ENCODE measurements at places on chromosomes 6 and 20. TPM values are rescaled to one million over a fixed set of nuclear protein-coding genes. Genes with fewer than 3 reads are reported as not detected.

GRCh38 chr6:168666170-168666569, 225.2 kb downstream of the SMOC2 start:
- no peaks in the 10 kb centered on the region for H3K36me3 ChIP-seq
- H3K27ac ChIP-seq, result no peak overlapping the region
- H3K27me3 ChIP-seq, result no peaks in the 10 kb centered on the region
- no peak for DNase-seq
- no peak overlapping the region for H3K4me3 ChIP-seq

Gene ZNF165
- total RNA-seq, result 3.6 TPM

GRCh38 chr6:138833816-138834539, 38.1 kb downstream of the ECT2L start:
- no peak overlapping the region for H3K4me3 ChIP-seq
- H3K4me1 ChIP-seq, result no peaks in the 10 kb centered on the region
- H3K36me3 ChIP-seq, result no peaks in the 10 kb centered on the region
- DNase-seq, result peak; percentile 40

DNA sequence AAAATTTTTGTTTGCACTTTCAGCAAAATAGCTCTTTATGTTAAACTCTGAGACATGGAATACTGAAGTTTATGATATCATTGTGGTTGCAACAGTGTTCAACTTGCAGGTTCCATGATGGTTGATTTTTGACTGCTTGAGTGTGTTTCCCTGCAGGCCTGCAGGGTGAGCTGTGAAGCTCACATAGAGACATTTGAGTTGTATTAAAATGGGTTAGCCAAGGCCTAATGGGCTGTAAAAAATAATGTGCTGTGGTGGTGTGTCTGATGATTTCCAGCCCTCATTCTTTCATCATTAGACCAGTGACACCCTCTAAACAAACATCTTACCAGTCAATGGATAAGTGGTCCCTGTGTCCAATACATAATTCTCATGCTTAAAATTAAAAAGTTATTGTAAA, 321.4 kb downstream of the FARS2 start:
- H3K4me1 ChIP-seq, result no peaks in the 10 kb centered on the region
- no peak overlapping the region for H3K27ac ChIP-seq
- no peaks in the 10 kb centered on the region for H3K27me3 ChIP-seq
- no peak overlapping the region for H3K4me3 ChIP-seq

Gene SOX18
- total RNA-seq, result 56.7 TPM

DNA sequence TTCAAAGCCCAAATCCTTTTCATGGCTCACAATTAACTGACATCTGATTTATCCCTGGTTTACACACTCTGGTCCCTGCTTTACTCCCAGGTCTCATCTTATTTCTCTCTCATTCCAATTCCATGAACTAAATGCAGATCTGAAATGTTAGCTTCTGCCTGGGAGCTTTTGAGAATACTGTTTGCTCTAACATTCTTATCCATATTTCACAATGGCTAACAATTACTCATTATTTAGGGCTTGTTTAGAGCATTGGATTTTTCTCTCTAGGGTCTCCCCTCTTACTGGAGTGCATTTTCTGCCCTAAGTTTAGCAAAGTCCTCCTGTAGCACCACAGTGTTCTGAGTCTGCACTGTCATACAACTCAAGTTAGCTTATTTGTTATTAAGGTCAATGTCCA, 121.5 kb upstream of the HCRTR2 start:
- no peaks in the 10 kb centered on the region for H3K4me1 ChIP-seq
- H3K36me3 ChIP-seq, result no peaks in the 10 kb centered on the region
- H3K27ac ChIP-seq, result no peak overlapping the region

- H3K4me3 ChIP-seq, result no peak overlapping the region
- no peaks in the 10 kb centered on the region for H3K27me3 ChIP-seq
- no peaks in the 10 kb centered on the region for H3K4me1 ChIP-seq
Measured at GRCh38 chr6:160192840-160193239, 65.8 kb downstream of the SLC22A2 start.

Gene CAP2
- 15.7 TPM for total RNA-seq

GRCh38 chr20:17227219-17227575, 357 bp downstream of the PCSK2 start:
- H3K4me1 ChIP-seq, result no peaks in the 10 kb centered on the region
- peaks cover 22% of the 10 kb centered on the region for H3K27me3 ChIP-seq
- no peak for DNase-seq
- H3K4me3 ChIP-seq, result no peak overlapping the region

GRCh38 chr6:19210849-19211590, 626.1 kb upstream of the ID4 start:
- no peaks in the 10 kb centered on the region for H3K36me3 ChIP-seq
- no peaks in the 10 kb centered on the region for H3K27me3 ChIP-seq
- no peaks in the 10 kb centered on the region for H3K4me1 ChIP-seq
- H3K27ac ChIP-seq, result no peak overlapping the region

DNA sequence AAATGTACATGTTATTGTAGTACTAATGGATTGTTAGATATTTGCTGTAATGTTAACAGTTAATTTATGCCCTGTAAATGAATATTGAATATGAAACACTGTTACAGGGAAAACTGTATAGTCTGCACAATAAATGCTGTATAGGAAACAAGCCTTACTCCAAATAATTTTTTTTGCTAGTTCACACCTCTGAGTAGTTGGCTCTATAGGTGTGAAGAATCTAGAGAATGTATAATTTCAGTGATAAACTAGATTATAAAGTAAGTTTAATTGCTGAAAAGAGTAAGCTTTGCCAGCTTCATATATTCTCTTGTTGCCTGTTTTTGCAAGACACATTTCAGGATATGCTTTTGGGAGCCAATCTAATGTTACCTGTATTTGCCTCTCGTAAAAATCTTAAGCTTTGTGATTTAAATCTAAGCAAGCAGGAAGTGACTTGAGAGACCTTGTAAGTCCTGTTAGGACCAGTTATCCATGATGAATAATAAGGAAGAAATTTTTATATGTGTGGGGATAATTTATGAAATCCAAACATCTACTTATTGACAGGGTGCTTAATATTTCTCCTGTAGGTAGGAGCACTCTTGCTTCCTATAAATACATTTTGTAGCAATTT, 232.4 kb downstream of the ZFAND3 start:
- H3K4me1 ChIP-seq, result no peaks in the 10 kb centered on the region
- H3K27me3 ChIP-seq, result no peaks in the 10 kb centered on the region
- H3K27ac ChIP-seq, result no peak overlapping the region
- no peaks in the 10 kb centered on the region for H3K36me3 ChIP-seq
- no peak overlapping the region for H3K4me3 ChIP-seq

- no peak overlapping the region for H3K4me3 ChIP-seq
- H3K27me3 ChIP-seq, result no peaks in the 10 kb centered on the region
- DNase-seq, result no peak
- no peak overlapping the region for H3K27ac ChIP-seq
Measured at GRCh38 chr6:137702791-137703424, 164.2 kb upstream of the TNFAIP3 start.

Gene ULBP1
- 0.72 TPM for total RNA-seq

Gene RAB44
- total RNA-seq, result 1.5 TPM

DNA sequence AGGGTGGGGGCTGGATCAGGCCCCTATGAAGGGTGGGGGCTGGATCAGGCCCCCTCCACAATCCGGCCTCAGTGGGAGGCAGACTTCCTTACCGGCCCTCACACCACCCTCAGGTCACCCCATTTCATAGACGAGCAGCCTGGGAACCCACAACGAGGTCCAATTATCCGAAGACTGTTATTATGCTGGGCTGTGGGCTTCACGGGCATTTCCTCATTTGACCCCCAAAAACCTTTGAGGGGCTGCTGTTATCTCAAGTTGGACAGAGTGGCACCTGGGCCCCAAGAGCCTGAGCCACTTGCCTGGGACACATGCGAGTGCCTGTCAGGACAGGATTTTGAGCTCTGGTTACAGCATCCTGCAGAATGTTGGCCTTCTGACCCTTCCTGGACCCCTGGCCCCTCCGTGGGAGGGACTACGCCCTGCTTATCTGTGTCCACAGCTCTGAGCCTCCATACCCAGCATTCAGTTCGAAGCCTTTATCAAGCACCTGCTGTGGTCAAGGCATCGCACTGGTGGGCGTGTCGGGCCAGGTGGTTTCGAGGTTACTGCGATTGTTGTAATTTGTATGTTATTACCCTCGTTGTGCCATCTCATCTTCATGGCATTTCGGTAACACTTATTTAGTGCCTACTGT, 34.5 kb upstream of the PCMTD2 start:
- no peak for DNase-seq
- no peak overlapping the region for H3K4me3 ChIP-seq
- peaks cover 3% of the 10 kb centered on the region for H3K4me1 ChIP-seq
- H3K36me3 ChIP-seq, result no peaks in the 10 kb centered on the region

DNA sequence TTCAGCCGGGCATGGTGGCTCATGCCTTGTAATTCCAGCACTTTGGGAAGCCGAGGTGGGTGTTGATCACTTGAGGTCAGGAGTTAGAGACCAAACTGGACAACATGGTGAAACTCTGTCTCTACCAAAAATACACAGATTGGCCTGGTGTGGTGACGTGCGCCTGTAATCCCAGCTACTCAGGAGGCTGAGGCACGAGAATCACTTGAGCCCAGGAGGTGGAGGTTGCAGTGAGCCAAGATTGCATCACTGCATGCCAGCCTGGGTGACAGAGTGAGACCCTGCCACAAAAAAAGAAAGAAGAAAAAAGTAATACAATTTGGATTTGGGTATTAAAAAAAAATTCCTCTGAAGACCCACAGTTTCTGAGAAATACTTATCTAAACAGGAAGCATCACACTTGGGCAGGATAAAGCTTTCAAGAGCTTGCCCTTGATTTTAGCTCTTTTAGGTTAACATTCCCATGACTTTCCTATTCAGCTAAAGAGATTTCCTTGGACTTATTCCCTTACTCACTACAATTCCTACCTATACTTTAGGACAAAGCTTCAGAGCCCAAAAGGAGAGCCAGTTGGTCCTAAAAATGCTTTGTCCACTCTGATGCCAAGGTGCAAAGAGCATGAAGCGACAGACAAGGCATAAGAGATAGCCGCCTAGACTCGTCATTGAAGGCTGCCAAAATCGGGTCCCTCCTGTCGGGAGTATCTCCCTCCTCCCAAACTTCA, 1.9 kb downstream of the ELOVL2 start:
- no peaks in the 10 kb centered on the region for H3K27me3 ChIP-seq
- no peak for DNase-seq
- no peak overlapping the region for H3K27ac ChIP-seq
- H3K4me1 ChIP-seq, result no peaks in the 10 kb centered on the region
- no peaks in the 10 kb centered on the region for H3K36me3 ChIP-seq

DNA sequence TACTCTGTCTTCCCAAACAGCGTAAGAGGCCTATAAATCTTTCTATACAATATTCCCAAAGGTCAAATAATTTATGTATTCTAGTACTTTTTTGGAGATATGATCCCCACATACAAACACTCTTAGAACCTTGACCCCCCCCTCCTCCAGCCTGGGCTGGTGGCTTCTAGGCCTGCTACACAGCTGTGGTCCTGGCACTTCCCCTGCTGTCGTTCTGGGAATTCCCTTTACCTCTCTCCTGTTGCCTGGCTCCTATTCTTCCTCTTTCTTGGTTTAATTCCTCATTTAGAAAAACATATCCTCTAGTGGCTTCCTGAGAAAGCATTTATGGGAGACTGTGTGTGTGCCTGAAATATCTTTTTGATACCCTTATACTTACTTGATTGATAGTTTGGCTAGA, 4.1 kb upstream of the TXLNB start:
- H3K27ac ChIP-seq, result no peak overlapping the region
- no peak overlapping the region for H3K4me3 ChIP-seq
- no peak for DNase-seq
- peaks cover 4% of the 10 kb centered on the region for H3K4me1 ChIP-seq
- no peaks in the 10 kb centered on the region for H3K27me3 ChIP-seq

GRCh38 chr6:75848274-75848673, 99.2 kb downstream of the MYO6 start:
- no peak overlapping the region for H3K27ac ChIP-seq
- peaks cover 2% of the 10 kb centered on the region for H3K36me3 ChIP-seq
- H3K4me1 ChIP-seq, result no peaks in the 10 kb centered on the region
- DNase-seq, result no peak
- H3K27me3 ChIP-seq, result no peaks in the 10 kb centered on the region
- H3K4me3 ChIP-seq, result no peak overlapping the region

Gene MUC22
- not detected for total RNA-seq

- no peaks in the 10 kb centered on the region for H3K27me3 ChIP-seq
- DNase-seq, result no peak
- peaks cover 23% of the 10 kb centered on the region for H3K4me1 ChIP-seq
- H3K4me3 ChIP-seq, result peak overlapping the region; percentile 7
- H3K27ac ChIP-seq, result peak overlapping the region; percentile 59
Measured at GRCh38 chr6:56370561-56371211, 123.3 kb upstream of the COL21A1 start.

DNA sequence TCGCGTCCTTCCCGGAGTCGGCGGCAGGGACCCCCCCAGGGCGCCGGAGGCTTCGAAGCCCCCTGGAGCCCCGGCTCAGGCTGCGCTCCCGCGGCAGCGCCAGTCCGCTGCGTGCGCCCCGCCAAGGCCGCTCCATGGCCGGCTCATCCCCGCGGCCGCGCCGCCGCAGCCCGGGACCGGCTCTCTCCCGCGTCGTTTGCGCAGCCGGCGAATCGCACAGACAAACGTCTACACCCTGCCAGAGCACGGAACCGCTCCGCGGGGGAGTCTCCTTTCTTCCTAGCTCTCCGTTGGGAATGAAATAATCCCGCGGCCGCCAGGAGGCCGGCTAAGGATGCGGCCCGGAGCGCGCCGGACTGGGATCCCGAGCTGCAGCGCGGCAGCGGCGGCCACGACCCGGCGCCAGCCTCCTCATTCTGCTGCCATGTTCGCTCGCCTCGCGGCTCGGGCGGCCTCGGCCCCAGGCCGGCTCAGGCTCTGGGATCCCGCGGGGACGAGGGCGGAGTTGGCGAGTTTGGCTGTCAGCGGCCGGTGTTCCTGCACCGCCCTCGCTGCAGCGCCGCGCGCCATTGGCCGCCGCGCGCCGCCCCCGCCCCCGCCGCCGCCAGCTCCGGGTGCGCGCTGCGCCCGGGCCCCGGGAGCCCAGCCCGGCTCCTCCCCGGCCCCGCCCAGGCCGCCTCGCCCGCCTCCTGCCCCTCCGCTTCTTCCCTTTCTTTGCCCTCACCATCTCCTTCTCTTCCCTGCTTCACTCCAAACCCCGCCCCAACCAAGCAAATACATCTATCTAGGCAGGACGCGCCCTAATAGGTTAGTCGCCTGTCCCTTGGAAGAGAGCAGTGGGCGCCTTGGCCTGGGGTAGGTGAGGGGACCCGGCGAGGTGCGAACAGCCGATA, at the start of gene GFOD1:
TSS of gene GFOD1 (minus strand) at position 479 of the 893 bp plus-strand sequence. CDS start 710 bp downstream, outside the sequence.
- H3K27me3 ChIP-seq, result peaks cover 10% of the 10 kb centered on the region
- H3K4me1 ChIP-seq, result no peaks in the 10 kb centered on the region
- H3K36me3 ChIP-seq, result no peaks in the 10 kb centered on the region
- DNase-seq, result peak; percentile 88

DNA sequence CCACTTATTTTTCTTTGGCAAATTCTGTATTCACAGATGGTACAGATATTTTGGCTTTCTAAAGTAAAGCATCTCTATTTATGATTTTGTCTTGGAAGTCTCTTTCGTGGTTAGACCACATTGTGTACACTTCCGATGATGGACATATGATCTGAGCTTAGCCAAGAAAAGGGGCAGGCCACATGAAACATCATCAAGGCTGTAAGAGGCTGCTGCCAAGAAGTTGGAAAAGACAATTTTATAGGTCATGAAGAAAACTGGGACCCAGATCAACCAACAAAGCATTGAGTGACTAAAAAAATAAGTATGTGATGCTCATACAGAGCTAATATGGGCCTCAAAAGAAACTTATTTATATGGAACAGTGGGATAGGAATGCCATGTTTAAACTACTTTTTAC, 266.4 kb downstream of the HAO1 start:
- H3K27ac ChIP-seq, result no peak overlapping the region
- no peaks in the 10 kb centered on the region for H3K36me3 ChIP-seq
- no peaks in the 10 kb centered on the region for H3K4me1 ChIP-seq

Gene UST
- 4.2 TPM for total RNA-seq

Gene PSMB9
- total RNA-seq, result 56.6 TPM

Gene SFTA2
- total RNA-seq, result 30.5 TPM
